H1 (cell line): ENCODE measurements at places on chromosomes 4 and X. TPM values are rescaled to one million over a fixed set of nuclear protein-coding genes. Genes with fewer than 3 reads are reported as not detected.
A peak's percentile ranks its signal among the peaks of the same experiment; 100 is the strongest.

- H3K4me1 ChIP-seq = peaks cover 8% of the 10 kb centered on the region
- H3K36me3 ChIP-seq = no peaks in the 10 kb centered on the region
Observed at GRCh38 chrX:72100051-72100755, 31.5 kb downstream of the RTL5 start.

The GPC3 gene
- total RNA-seq = 70.7 and 71.9 TPM in 2 replicates

GRCh38 chr4:74752798-74753197 is 41.5 kb downstream of the BTC start:
- no peak overlapping the region for H3K4me3 ChIP-seq
- no peaks in the 10 kb centered on the region for H3K36me3 ChIP-seq
- DNase-seq = no peak
- H3K4me1 ChIP-seq = no peaks in the 10 kb centered on the region
- H3K27ac ChIP-seq = no peak overlapping the region
- H3K27me3 ChIP-seq = no peaks in the 10 kb centered on the region

The BEX1 gene
- total RNA-seq = 75.2 and 76.8 TPM in 2 replicates

DNA sequence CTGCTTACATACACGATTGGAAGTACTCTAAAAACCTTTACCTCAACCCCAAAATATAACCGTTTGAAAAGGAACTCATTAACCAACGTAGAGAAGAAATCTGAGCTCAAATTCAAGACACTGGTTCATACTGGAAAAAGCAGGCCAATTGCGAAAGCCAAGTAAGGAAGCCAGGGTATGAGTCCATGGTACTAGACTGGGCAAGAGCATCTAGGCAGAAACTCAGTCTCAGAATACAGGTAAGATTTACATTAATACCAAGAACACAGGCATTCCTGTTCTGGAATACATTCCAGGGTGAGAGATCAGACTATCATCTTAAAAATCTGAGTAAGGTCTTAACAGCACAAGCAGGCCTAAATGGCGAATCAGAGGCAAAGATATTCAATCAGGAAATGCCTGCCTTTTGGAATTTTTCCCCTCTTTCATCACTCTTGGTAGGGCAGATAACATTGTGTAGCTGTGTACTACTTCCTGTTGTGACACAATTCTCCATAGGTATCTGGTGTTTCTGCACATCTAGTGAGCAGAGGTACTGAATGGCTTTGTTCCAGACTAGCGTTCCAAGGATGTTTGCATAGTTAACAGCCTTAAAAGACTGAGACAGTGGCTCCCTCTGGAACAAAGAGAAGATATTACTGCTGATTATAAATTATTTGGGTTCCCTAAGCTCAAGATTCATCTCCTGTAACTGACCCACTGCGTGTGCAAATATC is 311.3 kb downstream of the PCDH19 start:
- no peak overlapping the region for H3K4me3 ChIP-seq
- H3K4me1 ChIP-seq = no peaks in the 10 kb centered on the region
- no peak overlapping the region for H3K27ac ChIP-seq
- H3K36me3 ChIP-seq = no peaks in the 10 kb centered on the region
- no peak for DNase-seq
- H3K27me3 ChIP-seq = no peaks in the 10 kb centered on the region

DNA sequence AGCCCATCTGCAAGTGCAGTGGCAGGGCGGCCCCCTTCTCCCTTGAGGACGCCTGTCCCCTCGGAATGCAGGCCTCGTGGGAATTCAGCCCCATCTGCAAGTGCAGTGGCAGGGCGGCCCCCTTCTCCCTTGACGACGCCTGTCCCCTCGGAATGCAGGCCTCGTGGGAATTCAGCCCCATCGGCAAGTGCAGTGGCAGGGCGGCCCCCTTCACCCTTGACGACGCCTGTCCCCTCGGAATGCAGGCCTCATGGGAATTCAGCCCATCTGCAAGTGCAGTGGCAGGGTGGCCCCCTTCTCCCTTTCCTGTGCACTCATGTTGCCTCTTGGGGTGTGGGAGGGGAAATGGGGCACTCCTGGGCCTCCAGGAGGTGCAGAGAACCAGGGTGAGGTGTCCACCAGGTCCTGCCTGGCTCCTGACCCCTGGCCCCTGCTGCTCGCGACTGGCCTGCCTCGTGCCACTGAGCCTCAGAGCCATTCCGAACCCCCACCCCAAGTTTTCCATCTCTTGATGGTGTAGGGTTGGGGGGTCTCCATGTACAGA is 6.8 kb upstream of the SLC26A1 start:
- H3K36me3 ChIP-seq = no peaks in the 10 kb centered on the region
- no peak overlapping the region for H3K27ac ChIP-seq
- no peak for DNase-seq
- peaks cover 85% of the 10 kb centered on the region for H3K27me3 ChIP-seq
- no peak overlapping the region for H3K4me3 ChIP-seq
- H3K4me1 ChIP-seq = peaks cover 6% of the 10 kb centered on the region

The NPY5R gene
- 1.5 and 2.0 TPM in 2 replicates for total RNA-seq

- no peak overlapping the region for H3K4me3 ChIP-seq
- no peaks in the 10 kb centered on the region for H3K27me3 ChIP-seq
- peaks cover 6% of the 10 kb centered on the region; the same call in 1 of the 2 replicates for H3K4me1 ChIP-seq
- DNase-seq = no peak
Observed at GRCh38 chr4:7801001-7801400, 138.7 kb downstream of the AFAP1 start.

GRCh38 chr4:169268951-169269760 is 1.6 kb downstream of the SH3RF1 start:
- peaks cover 7% of the 10 kb centered on the region; the same call in 1 of the 2 replicates for H3K4me1 ChIP-seq
- H3K4me3 ChIP-seq = no peak overlapping the region; the same call in 1 of the 2 replicates
- H3K27ac ChIP-seq = no peak overlapping the region
- DNase-seq = no peak

DNA sequence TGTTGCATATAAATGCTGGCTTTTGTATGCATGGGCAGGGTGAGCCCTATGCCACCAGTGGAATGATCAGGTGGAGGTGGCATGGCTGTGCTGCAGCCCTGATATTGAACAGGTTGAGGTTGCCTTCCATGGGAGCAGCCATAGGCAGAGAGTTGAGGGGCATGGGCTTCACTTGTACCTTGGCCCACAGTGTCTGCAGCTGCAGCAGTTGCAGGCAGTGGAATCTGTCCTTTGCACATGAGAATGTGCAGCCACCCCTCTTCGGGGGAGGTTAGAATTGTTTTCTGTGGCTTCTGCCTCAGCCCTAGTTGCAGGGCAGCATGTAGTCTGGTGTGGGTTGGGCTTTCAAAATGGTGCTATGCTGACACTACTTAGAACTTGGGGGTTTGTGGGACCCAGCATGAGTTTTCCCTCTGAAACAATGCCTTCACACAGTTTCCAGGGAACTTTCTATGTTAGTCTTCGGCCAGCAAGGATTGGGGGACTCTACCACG is 25.4 kb upstream of the VSIG1 start:
- H3K27ac ChIP-seq = no peak overlapping the region
- H3K36me3 ChIP-seq = no peaks in the 10 kb centered on the region
- H3K4me3 ChIP-seq = no peak overlapping the region
- no peak for DNase-seq
- H3K4me1 ChIP-seq = no peaks in the 10 kb centered on the region

The F9 gene
- not detected in 2 replicates for total RNA-seq

The COX7B gene
- total RNA-seq = 268 and 276 TPM in 2 replicates

DNA sequence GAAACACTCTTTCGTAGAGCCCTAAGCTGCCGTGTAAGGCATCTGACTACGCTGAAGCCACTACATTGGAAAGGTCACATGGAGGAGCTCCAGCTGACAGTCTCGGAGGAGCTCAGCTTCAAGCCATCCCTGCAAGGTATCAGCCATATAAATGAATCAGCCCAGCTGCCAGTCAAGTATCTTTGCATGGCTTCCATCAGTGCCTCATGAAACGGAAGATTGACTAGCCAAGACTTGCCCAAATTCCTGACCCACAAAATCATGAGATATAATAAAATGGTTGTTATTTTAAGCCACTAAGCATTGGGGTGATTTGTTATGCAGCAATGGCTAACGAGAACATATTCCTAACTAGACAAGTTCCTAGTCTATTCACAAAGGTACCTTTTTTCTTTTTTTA is 104.1 kb upstream of the SCOC start:
- no peak overlapping the region for H3K4me3 ChIP-seq
- H3K36me3 ChIP-seq = no peaks in the 10 kb centered on the region
- H3K27ac ChIP-seq = no peak overlapping the region

DNA sequence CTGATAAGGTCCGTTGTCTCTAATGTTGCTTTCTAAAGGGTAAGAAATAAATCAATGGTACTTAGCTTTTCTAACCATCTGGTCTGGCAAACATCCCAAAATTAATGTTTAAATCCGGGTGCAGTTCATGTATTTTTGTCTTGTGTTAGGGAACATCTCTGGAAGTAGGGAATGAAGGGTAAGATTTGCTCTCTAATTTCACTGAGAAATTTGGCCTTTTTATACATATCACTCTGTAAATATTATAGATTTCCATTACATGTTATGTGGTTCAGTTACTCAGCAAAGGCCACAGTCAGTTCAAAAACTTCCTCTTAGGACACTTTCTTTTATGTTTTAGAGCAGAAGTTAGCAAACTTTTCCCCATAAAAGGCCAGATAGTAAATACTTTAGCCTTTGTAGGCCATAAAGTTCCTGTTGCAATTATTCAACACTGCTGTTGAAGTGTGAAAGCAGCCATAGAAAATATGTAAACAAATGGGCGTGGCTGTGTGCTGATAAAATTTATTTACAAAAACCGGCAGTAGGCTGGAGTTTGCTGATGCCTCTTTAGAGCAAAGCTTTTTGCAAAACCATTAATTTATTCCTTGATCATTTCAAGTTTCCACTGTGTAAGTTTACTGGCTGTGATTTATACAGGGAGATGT is 218.1 kb downstream of the ANTXR2 start:
- no peak for DNase-seq
- no peaks in the 10 kb centered on the region for H3K27me3 ChIP-seq
- no peaks in the 10 kb centered on the region for H3K36me3 ChIP-seq
- no peak overlapping the region for H3K4me3 ChIP-seq
- H3K27ac ChIP-seq = no peak overlapping the region

GRCh38 chr4:182343453-182343852 is 100.3 kb downstream of the TENM3 start:
- peaks cover 12% of the 10 kb centered on the region; the same call in 1 of the 2 replicates for H3K4me1 ChIP-seq
- DNase-seq = peak; percentile 41
- no peak overlapping the region for H3K27ac ChIP-seq
- no peaks in the 10 kb centered on the region for H3K27me3 ChIP-seq
- no peaks in the 10 kb centered on the region for H3K36me3 ChIP-seq
- H3K4me3 ChIP-seq = no peak overlapping the region

DNA sequence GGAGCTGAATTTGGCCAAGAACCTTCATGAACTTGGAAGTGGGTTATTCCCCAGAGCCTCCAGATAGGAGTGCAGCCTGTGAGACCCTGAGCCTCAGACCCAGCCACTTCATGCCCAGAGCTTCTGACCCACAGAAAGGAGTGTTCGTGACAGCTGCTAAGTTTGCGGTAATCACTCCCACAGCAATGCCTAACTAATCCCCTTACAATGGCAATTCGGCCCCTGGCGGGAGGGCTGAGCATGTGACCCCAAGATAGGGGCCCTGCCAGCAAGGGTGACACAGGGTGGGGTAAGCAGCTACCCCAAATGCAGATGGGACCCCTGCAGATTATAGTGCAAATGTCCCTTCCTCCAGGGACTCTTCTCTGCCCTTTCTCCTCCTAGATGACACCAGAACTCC is 22.5 kb downstream of the PNMA6E start:
- H3K36me3 ChIP-seq = no peaks in the 10 kb centered on the region
- no peak overlapping the region for H3K27ac ChIP-seq
- no peaks in the 10 kb centered on the region for H3K27me3 ChIP-seq
- no peak for DNase-seq
- no peak overlapping the region for H3K4me3 ChIP-seq

DNA sequence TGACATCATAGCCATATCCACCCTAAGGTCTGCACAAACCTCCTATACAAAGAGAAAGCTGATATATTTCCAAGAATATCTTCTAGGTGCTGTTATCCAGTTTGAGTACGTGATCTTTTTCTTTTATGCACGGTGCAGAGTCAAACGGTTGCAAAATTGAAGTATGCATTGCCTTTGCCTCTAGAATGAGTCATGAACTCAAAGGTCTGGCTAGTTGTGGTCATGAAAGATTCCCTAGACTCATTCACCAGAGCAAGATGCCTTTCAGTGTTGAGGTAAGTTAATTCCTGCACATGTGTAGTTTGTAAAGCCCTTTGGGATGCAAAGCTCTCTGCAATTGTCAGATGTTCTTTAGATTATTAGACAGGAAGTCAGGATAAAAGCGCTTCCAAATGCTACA is 704.4 kb downstream of the PCDH19 start:
- H3K27ac ChIP-seq = no peak overlapping the region
- no peaks in the 10 kb centered on the region for H3K4me1 ChIP-seq
- no peaks in the 10 kb centered on the region for H3K36me3 ChIP-seq
- no peaks in the 10 kb centered on the region for H3K27me3 ChIP-seq

DNA sequence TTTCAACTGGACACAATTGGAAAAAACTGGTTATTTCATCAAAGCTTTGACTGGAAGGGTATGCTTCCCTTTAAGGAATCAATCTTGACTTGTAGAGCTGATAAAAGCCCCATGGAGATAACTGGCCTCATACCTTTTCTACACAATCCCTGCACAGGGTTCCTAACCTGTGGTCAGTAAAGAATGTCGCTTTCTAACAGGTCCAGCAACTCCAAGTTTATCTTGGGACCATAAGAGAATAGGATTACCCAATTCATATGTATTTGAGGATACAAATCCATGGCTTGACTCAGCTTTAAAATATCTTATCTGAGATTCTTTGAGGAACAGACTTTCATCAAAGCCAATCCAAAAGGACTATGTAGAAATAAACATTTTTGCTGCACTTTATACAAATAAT is 1399.8 kb upstream of the PABPC4L start:
- H3K4me1 ChIP-seq = no peaks in the 10 kb centered on the region
- no peaks in the 10 kb centered on the region for H3K27me3 ChIP-seq
- H3K36me3 ChIP-seq = no peaks in the 10 kb centered on the region; the same call in 1 of the 2 replicates
- no peak overlapping the region for H3K4me3 ChIP-seq
- no peak overlapping the region for H3K27ac ChIP-seq
- DNase-seq = no peak

- no peak overlapping the region for H3K4me3 ChIP-seq
- no peaks in the 10 kb centered on the region for H3K36me3 ChIP-seq
- no peaks in the 10 kb centered on the region for H3K4me1 ChIP-seq
- no peak overlapping the region for H3K27ac ChIP-seq
- no peaks in the 10 kb centered on the region for H3K27me3 ChIP-seq
- DNase-seq = no peak
Observed at GRCh38 chr4:101938836-101939235, 148.3 kb downstream of the BANK1 start.

- no peaks in the 10 kb centered on the region for H3K36me3 ChIP-seq
- peaks cover 5% of the 10 kb centered on the region for H3K4me1 ChIP-seq
- no peak overlapping the region for H3K27ac ChIP-seq
- H3K27me3 ChIP-seq = no peaks in the 10 kb centered on the region
- peak; percentile 5 for DNase-seq
Observed at GRCh38 chrX:530726-531610, 99.6 kb upstream of the SHOX start.

The CRMP1 gene
- total RNA-seq = 117 and 120 TPM in 2 replicates

DNA sequence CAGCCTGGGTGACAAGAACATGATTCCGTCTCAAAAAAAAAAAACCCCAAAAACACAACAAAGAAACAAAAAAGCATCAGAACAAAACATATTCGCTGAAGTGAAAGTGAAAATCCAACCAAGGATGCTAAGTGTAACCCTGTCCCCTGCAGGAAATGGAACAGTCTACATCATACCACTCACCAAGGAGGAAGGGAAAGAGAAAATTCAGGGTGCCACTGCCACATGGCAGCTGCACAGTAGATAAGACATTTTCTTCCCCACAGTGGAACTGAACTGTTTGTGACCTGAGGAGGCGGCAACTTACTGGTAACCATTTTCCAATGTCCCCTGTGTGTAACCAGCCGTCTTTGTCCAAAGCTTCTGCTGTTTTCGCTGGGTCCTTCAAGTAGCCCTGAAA is 28.2 kb upstream of the CENPU start:
- no peaks in the 10 kb centered on the region for H3K27me3 ChIP-seq
- DNase-seq = no peak
